ENCODE measurements at places on chromosomes 16 and 17.
A peak's percentile ranks its signal among the peaks of the same experiment; 100 is the strongest.

- no peak for DNase-seq
Measured at GRCh38 chr17:81192386-81193050, 26.5 kb upstream of the AATK start.

DNA sequence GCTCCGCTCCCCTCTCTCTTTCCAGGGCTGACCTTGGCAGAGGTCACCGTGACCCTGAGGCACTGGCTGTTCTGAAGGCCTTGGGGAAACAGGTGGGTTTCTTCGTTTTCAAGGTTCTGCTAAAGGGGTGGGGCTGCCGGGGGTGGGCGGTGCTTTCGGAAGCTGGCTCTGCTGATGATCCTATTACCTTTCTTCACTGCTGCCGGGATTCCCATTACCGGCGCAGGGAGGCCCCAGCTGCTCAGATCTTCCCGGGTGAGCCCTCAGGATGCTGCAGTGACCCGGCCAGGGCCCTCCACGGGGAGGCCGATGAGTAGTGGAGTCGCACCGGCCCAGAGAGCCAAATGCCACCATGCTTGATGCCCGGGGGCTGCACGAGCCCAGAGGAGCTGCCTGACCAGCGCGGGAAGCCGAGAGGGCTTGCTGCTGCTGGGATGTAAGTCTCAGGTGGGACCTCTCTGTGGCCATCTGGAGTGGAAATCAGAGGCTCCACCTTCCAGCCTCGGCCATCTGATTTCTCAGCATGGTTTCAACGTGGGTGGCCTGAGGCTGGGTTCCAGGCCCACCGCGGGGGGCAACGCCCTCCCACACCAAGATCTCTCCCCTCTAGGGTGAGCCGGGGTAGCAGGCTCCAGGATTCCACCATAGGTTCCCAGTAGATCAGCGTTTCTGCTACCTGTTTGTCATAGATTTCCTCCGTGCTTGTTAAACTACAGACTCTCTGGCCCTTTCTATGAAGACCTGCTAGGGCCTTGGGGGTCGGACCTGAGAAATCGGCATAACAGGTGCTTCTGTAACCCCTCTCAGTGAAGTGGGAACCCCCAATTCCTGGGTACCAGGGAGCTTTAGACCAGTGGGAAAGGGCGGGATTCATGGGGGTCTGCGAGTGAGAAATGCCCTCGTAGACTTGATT lies 21.6 kb upstream of the ADCY7 start:
- DNase-seq: no peak

DNA sequence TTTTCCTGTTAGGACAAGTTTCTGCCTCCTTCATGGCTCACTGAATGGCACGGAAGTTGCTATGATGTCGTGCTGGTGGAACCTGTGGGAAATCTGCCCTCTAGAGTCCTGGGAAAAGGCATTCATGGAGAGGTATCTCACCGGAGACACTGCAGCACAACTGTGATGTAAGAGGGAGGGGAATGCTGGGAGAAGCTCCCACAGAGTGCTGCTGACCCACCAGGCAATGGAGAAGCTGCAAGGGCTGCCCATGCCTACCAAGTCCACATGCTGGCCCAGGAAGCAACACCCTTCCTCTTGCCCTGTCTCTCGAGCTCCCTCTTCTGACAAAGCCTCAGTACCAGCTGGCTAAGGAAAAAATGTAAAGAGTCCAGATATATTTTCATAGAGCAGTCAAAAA lies 45.2 kb upstream of the SLC5A11 start:
- no peak for DNase-seq

GRCh38 chr17:33945646-33946546 lies 309.2 kb upstream of the CCL2 start:
- no peak for DNase-seq

GRCh38 chr16:82845116-82845515 lies 218.3 kb downstream of the CDH13 start:
- DNase-seq: no peak

DNA sequence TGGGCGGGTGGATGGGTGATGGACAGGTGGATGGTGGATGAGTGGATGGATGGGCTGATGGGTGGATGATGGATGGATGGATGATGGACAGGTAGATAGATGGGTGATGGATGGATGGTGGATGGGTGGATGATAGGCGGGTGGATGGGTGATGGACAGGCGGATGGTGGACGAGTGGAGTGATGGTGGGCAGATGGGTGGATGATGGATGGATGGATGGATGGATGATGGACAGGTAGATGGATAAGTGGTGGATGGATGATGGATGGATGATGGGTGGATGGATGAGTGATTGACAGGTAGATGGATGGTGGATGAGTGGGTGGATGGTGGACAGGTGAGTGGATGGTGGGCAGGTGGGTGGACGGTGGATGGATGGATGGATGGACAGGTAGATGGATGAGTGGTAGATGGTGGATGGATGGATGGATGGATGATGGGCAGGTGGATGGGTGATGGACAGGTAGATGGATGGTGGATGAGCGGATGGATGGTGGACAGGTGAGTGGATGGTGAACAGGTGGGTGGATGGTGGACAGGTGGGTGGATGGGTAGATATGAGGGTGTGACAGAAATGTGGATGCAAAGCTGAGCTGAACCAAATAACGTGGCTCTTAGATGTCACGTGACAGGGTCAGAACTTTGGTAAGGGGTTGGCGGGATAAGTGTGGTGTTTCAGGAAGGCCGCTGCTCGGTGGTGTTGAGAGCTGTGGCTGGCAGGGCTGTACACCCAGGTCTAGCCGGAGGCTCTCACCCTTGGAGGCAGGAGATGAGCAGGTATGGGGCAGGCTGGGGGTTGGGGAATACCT lies 234.3 kb upstream of the CIBAR2 start:
- no peak for DNase-seq

DNA sequence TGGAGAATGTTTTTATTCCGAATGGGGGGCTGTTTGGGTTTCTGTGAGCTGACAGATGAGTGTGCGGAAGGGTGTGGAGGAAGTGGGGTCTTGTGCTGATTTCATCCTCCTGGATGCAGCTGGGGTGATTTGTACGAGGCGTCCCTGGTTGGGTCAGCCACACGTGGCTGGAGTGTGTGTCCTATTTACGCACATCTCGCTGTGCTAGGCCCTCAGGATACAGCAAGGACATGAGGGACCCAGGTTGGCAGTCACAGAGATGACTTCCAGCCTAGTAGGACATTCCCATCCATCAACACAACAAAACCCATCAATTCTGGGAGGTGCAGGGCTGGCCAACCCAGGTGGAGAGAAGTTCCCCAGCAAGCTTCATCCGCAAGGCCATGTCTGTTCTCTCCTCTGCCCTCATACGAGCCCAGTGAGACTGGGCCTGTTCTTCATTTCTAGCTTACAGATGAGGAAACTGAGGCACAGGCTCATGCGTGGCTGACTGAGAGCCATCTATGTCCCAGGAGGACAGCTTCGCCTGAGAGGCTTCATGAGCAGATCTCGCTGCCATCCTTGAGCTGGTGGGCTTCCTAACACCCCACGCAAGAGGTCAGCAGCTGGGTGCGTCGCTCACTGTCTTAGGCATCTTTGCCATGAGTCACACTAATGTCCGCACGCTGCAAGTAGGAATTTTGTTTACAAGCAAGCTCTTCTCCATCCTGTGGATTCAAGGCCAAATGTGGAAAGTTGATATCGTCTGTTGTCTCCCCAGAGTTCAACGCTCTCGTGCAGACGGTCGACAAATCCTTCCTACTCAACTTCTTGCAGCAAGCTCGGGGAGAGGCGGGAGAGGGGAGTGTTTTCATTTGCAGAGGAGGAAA lies 24.4 kb downstream of the IRF8 start:
- DNase-seq: no peak

DNA sequence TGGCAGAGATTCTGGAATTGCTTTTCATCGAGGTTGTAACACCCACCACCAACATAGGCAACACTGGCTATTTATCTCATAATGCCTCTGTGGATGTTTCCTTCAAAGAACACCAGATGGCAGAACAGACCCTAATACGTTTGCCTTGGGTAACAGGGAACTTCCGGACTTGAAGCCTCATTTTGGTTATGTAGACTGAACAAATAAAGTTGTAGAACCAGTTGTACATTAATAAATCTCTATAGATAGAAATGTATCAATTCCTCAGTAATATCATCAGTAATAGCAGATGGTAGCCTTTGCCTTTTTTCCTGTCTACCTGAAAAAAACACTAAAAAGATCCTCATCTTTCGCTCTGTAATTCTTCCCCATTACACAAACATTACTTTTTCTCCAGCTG lies 25.9 kb upstream of the APOH start:
- DNase-seq: peak; percentile 59

DNA sequence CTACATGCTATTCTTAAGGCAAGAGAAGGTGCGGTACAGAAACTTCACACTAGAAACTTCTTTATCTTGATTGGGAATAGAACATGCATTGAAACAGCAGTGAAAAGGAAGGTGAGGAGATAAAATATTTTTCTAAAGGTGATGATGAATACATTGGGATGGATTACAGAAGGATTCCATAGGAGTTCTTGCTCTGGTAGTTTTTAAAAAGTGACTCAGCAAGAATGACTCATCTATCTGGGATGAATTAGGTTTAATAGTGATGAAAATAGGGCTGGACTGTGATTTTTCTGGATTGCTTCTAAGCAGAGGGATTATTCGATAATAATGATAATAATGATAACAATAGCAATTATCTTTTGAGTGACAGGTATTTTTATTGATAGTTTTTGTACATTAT lies 65.6 kb upstream of the HS3ST4 start:
- DNase-seq: no peak

GRCh38 chr17:57125406-57125805 lies 40.4 kb downstream of the AKAP1 start:
- DNase-seq: no peak

GRCh38 chr16:13517841-13518240 lies 402.1 kb upstream of the ERCC4 start:
- no peak for DNase-seq

- no peak for DNase-seq
Measured at GRCh38 chr16:68231384-68232136, 4.4 kb downstream of the ESRP2 start.

DNA sequence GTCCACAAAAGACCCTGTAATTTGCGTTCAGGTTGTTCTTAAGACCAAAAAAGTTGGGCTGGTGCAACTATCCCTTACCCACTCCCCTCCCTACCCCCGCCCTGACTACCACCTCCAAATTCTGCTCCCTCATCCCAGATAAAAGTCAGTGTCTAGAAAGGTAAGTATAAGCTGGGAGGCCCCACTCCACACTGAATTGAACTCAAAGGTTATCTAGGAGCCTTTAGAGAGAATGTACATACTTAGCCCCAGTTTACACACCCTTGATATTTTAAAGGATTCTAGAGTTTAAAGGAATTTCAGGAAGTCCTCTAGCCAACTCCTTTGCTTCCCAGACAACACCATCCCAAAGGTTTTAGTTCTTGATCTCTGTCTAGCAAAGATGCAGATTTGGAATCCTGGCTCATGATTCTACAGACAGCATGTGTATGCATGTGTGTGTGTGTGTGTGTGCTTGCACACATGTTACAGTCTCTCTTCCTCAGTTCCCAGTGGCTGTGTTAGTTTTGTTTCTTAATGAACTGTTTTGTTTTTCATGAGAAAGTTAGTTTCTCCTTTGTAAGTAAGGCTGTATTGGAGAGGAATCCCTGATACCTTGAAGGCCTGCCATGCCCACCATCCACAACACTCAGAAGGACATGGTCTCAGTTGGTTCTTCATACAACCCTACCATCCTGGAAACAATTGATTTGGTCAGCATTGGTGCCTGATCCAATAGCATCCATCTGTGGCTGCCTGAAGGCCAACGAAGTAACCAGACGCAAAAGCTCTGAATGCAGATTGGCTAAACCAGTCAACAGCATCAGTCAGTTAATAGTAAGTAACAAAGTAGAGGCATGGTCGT lies 281.3 kb downstream of the SOX9 start:
- DNase-seq: no peak

- DNase-seq: no peak
Measured at GRCh38 chr16:48318630-48319029, 66.6 kb downstream of the SIAH1 start.

DNA sequence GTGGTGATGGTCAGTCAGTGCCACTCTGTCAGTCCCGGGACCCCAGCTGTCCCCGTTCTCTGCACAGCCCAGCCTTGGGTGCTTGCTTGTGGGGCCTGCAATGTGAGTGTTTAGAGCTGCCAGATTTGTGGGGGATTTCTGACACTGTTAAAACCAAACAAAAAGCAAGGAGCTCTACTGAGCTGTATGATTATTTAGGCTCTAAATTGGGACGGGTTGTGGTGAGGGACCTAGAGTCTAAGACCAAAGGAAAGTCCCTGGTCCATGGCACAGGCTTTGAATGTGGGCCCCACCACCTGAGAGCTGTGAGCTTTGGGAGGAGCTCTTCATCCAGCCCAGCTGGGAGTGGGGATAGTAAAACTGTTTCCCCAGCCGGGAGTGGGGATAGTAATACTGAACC lies 63.3 kb downstream of the KSR1 start:
- no peak for DNase-seq

- DNase-seq: peak; percentile 83
Measured at GRCh38 chr16:1351582-1352362, at the start of the genes GNPTG and TSR3. Gene GNPTG (plus strand): TSS chr16:1351931. CDS start chr16:1351966, 35 bp downstream. Gene TSR3 (minus strand): TSS chr16:1351878. CDS start chr16:1351804, 74 bp downstream.

DNA sequence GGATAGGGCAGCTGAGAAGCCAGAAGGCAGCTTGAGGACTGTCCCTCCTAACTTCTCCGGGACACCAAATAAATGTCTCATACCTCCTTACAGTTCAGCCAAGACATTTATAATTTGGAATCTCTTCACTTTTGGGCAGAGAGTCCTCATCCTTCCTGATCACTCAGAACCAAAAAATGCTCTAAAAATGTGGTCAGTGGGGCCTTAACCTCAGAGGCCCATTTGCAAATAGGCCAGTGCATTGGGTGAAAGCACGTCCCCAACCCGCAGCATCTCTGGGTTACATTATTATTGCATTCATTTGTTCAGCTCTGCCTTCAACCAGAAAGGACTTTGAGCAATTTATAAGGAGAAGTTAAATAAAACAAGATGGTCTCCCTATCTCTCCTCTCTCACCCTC lies 112.4 kb upstream of the IRX3 start:
- no peak for DNase-seq

DNA sequence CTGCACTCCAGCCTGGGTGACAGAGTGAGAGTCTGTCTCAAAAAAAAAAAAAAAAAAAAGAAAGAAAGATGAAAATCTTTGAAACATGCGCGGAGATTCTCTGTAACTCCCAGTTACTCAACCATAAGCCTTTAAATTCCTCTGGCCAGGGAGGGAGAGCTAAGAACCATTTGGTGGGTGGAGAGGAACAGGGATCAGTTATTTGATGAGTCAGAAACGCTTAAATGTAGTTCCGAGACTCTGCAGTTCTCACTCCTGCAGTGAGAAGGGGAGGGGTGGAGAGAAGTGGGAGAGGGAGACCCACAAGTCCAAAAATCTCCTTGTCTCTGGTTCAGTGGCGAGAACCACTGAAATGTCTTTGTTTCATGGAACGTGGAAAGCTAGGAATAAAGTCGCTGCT lies 266.7 kb downstream of the SOX9 start:
- no peak for DNase-seq

DNA sequence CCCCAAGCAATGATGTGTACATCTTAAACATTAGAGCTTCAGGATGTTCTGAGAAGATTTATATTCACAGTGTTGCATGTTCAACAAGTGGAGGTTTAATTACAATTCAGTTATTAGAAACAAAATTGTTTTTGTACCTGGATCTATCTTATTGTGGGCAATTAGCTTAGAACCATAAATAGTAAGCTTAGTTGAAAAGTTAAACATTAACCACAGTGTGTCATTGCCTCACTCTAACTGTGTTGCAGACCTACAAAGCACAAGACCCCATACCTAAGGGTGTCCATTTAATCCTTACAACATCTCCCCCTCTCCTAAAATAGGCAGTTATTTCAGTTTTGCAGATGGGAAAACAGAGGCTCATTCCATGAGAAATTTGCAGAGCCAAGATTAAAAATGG lies 632.0 kb upstream of the SOX9 start:
- DNase-seq: no peak
